GM12878 (cell line): ENCODE measurements at places on chromosomes 3 and 15.

DNA sequence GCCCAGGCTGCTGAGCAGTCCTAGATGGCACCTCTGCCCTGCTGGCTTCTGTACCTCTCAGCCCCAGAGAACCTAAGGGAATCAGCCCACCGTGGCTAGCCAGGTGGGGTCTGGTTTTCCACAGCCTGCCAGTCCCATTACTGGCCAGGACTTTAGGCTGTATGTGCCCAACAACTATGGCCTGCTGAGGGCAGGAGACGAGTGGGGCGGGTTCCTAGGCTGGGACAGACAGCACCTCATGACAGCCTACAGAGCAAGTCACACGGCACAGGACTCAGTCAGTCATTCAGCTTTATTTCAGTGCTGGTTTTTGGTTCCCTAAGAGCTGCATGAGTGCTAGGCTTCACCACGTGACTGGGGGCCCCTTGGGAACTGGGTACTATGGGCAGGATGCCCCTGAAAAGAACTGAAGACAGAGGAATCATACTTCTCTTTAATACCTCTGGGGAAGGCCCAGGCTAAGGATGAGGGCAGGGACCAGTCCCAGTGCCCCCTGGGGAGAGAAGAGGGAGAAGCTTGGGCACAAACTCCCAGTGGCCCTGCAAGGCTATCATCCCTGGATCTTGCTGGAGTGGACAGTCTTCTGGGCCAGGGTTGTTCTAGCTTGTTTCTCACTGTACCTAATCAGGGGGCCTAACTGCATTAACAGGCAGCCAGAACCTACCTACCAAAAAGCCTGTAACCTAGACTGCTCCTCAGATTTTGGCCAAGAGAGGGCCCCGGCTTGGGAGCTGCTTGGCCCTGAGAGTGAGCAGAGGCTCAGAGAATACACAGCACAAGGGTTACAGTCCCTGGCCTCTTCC is 14.8 kb downstream of the CLK3 start:
- H3K4me1 ChIP-seq: peaks cover 28% of the 10 kb centered on the region
- peaks cover 61% of the 10 kb centered on the region for H3K36me3 ChIP-seq
- H3K27me3 ChIP-seq: no peaks in the 10 kb centered on the region
- no peak for DNase-seq

- DNase-seq: no peak
- no peak overlapping the region for H3K4me3 ChIP-seq
- no peaks in the 10 kb centered on the region for H3K27me3 ChIP-seq
- H3K27ac ChIP-seq: no peak overlapping the region
Measured at GRCh38 chr15:91304210-91304609, 204.2 kb downstream of the SV2B start.

- H3K27ac ChIP-seq: no peak overlapping the region
- H3K27me3 ChIP-seq: no peaks in the 10 kb centered on the region
- H3K4me3 ChIP-seq: no peak overlapping the region
- no peaks in the 10 kb centered on the region for H3K36me3 ChIP-seq
Measured at GRCh38 chr3:60133269-60134162, 1083.7 kb upstream of the CFAP20DC start.

DNA sequence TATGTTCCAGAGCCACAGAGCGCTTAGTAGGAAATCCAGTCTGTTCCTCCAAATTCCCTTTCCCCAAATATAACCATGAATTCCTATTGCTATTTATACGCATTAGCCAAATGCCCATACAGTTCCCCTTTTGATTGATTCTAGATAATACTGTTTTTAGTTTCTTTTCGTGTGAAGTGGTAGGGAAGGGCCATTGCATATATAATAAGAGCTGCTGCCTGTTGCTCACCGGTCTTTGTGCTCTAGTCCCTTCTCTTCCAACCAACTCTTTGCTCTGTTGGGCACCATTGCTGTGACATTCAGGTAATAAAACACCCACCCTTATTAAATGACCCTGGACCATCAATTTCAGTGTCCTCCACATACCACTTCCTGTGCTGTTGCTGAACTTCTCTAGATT is 379.9 kb upstream of the KCNMB2 start:
- no peaks in the 10 kb centered on the region for H3K27me3 ChIP-seq
- DNase-seq: no peak
- no peaks in the 10 kb centered on the region for H3K36me3 ChIP-seq
- no peak overlapping the region for H3K27ac ChIP-seq
- H3K4me3 ChIP-seq: no peak overlapping the region

DNA sequence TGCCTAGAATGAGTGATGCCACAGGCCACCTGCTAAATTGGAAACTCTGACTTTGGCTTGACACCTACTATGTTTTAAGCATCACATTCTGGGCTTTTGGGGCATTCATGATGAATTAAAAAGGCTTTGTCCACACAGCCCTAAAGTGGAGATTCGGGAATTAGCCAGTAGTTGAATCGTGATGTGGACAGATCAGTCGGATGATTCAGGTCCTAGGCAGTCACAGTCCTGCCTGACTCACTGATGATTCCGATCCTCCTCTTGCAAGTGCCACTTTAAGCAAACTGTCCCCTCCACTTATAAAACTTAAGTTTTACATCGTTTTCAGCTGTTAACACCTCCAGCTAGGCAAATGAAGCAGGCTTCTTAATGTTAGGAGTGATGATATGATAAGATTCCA is 75.3 kb downstream of the SYNPR start:
- DNase-seq: no peak
- H3K27me3 ChIP-seq: no peaks in the 10 kb centered on the region
- no peak overlapping the region for H3K4me3 ChIP-seq
- no peak overlapping the region for H3K27ac ChIP-seq
- H3K4me1 ChIP-seq: no peaks in the 10 kb centered on the region

- H3K4me3 ChIP-seq: no peak overlapping the region
- DNase-seq: peak; percentile 32
- no peak overlapping the region for H3K27ac ChIP-seq
- no peaks in the 10 kb centered on the region for H3K36me3 ChIP-seq
Measured at GRCh38 chr15:47812470-47812999, 95.2 kb downstream of the SEMA6D start.

GRCh38 chr15:20358066-20358778 is 183.4 kb downstream of the GOLGA6L6 start:
- no peaks in the 10 kb centered on the region for H3K36me3 ChIP-seq
- no peak overlapping the region for H3K4me3 ChIP-seq
- no peaks in the 10 kb centered on the region for H3K27me3 ChIP-seq
- no peak overlapping the region for H3K27ac ChIP-seq

DNA sequence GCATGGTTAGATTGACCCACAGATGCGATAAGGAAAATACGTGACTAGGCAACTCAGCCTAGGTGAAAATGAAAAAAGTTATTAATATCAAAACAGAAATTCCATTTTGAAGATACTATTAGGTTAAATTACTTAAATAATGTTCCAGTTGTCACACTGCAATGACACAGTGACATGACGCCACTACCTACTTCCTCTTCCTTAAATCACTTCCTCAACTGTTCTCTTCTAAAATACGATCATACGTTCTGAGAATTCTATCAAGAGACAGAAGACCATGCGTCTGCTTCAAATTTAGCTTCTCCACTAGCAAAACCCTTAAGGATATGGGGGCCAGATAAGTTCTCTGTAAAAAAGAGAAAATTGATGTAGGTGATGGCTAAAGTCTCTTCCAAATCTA is 18.2 kb downstream of the CMTM6 start:
- H3K27ac ChIP-seq: no peak overlapping the region
- H3K4me1 ChIP-seq: no peaks in the 10 kb centered on the region
- H3K4me3 ChIP-seq: no peak overlapping the region
- no peaks in the 10 kb centered on the region for H3K36me3 ChIP-seq

- H3K4me3 ChIP-seq: no peak overlapping the region
- H3K36me3 ChIP-seq: no peaks in the 10 kb centered on the region
- no peaks in the 10 kb centered on the region for H3K4me1 ChIP-seq
- no peak overlapping the region for H3K27ac ChIP-seq
Measured at GRCh38 chr3:103919327-103919726, 1447.4 kb upstream of the ALCAM start.

- no peak for DNase-seq
- H3K4me3 ChIP-seq: no peak overlapping the region
- no peaks in the 10 kb centered on the region for H3K27me3 ChIP-seq
- no peaks in the 10 kb centered on the region for H3K36me3 ChIP-seq
- H3K4me1 ChIP-seq: peaks cover 5% of the 10 kb centered on the region; the same call in 1 of the 2 replicates
- no peak overlapping the region for H3K27ac ChIP-seq
Measured at GRCh38 chr15:38702178-38702912, 137.7 kb upstream of the RASGRP1 start.

GRCh38 chr3:23480329-23480714 is 277.2 kb downstream of the UBE2E2 start:
- H3K4me3 ChIP-seq: no peak overlapping the region
- H3K4me1 ChIP-seq: 0 out of 2 replicates have a peak, but pooled peaks cover 4% of the 10 kb centered on the region
- H3K36me3 ChIP-seq: no peaks in the 10 kb centered on the region; the same call in 1 of the 2 replicates
- no peak overlapping the region for H3K27ac ChIP-seq
- no peak for DNase-seq
- H3K27me3 ChIP-seq: no peaks in the 10 kb centered on the region

- H3K4me1 ChIP-seq: no peaks in the 10 kb centered on the region
- no peak for DNase-seq
- no peak overlapping the region for H3K27ac ChIP-seq
Measured at GRCh38 chr3:53150247-53151085, 10.5 kb upstream of the PRKCD start.

DNA sequence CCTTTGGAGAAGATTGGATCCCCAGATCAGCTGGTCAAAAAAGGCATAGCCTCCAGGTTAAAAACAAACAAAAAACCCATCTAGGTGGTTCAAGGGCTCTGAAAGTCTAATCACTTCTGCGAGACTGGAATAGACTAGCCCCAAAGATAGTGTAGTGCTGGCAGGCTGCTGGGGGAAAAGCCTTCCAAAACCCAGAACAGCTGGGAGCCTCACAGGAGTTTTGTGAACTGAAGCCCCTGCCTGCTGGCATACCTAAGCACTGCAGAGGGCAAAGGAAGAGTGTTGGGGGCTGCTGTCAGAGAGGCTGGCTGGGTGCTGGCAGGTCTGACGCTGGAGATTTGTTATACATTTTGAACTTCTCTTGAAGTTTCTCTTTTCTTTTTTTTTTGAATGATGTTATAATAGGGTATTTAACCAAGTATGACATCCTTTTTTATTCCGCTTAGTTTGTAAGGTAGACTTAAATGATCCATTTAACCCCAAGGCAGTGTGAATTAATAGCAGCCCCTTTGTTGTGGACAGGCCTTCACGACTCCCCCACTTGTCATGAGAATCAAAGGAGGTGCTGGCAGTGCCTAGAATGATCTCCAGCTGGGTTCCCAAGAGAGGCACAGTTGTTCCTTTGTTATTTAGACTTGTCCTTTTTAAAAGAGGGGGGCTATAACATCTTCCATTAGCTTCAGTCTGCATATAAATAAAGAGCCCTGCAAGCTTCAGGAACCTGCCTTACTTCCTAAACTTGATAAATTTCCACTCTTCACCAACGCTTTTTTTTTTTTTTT is 53.9 kb downstream of the CRTC3 start:
- no peak overlapping the region for H3K4me3 ChIP-seq
- H3K36me3 ChIP-seq: no peaks in the 10 kb centered on the region; the same call in 1 of the 2 replicates
- H3K4me1 ChIP-seq: peaks cover 5% of the 10 kb centered on the region; the same call in 1 of the 2 replicates
- no peak overlapping the region for H3K27ac ChIP-seq
- H3K27me3 ChIP-seq: no peaks in the 10 kb centered on the region

DNA sequence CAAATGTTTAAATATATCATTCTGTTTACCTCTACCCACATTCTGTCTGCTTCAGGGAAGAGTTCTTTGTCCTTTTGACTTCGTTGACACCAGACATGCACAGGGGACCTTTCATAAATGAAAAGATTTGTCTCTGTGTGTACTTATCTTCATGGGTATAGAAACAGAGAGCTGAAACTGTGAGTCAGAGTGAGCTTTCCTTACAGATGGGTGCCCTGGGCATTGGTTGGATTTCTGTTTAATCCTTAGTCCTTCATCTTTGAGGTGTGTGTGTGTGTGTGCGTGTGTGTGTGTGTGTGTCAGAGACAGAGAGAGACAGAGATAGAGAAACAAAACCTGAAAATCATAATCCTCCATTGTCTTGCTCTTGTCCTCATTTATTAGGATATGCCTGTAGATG is 517.4 kb downstream of the TUSC7 start:
- H3K27ac ChIP-seq: no peak overlapping the region
- H3K4me3 ChIP-seq: no peak overlapping the region
- H3K4me1 ChIP-seq: no peaks in the 10 kb centered on the region
- no peaks in the 10 kb centered on the region; the same call in 1 of the 2 replicates for H3K27me3 ChIP-seq
- no peaks in the 10 kb centered on the region for H3K36me3 ChIP-seq
- DNase-seq: no peak

GRCh38 chr3:120839120-120839519 is 68.9 kb upstream of the STXBP5L start:
- no peaks in the 10 kb centered on the region for H3K36me3 ChIP-seq
- H3K4me1 ChIP-seq: no peaks in the 10 kb centered on the region
- no peak overlapping the region for H3K4me3 ChIP-seq
- no peaks in the 10 kb centered on the region for H3K27me3 ChIP-seq
- DNase-seq: no peak

DNA sequence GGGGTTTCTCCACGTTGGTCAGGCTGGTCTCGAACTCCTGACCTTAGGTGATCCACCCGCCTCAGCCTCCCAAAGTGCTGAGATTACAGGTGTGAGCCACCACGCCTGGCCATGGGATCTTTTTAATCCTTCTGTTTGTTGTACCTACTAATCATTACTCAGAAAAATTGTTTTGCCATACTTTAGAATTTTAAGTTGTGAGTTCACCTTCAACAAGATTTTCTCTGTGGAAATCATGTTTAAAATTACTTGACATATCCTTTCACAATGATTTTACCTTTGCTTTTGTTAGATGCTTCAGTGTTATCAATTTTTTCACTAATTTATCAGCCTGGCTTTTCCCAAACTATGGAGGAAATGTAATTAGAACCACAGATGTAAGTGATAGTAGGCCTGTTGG is 11.6 kb upstream of the MECOM start:
- no peaks in the 10 kb centered on the region for H3K27me3 ChIP-seq
- H3K4me3 ChIP-seq: no peak overlapping the region
- H3K27ac ChIP-seq: no peak overlapping the region
- no peaks in the 10 kb centered on the region for H3K4me1 ChIP-seq

DNA sequence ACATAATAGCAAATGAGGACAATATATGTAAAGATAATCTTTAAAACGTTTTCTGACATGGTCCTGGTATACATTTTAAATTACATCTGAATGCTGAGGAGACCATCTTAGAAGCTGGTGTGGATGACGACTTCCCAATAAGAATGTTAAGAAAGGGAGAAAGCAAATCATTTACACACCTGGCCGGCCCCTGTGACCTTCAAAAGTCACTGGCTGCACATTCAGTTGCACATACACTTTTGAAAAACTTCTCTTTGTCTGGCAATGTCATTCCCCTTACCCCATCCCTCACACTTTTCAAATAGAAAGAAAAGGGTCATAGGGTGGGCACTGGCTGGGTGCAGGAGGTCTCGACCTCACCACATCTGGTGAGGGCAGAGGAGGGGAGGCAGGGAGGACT is 391.0 kb downstream of the MECOM start:
- H3K36me3 ChIP-seq: no peaks in the 10 kb centered on the region
- no peaks in the 10 kb centered on the region for H3K4me1 ChIP-seq
- DNase-seq: no peak
- H3K27ac ChIP-seq: no peak overlapping the region
- H3K27me3 ChIP-seq: no peaks in the 10 kb centered on the region
- H3K4me3 ChIP-seq: no peak overlapping the region

GRCh38 chr3:171797873-171798272 is 12.4 kb downstream of the PLD1 start:
- peak overlapping the region; percentile 50 for H3K27ac ChIP-seq
- H3K27me3 ChIP-seq: no peaks in the 10 kb centered on the region
- DNase-seq: no peak
- H3K4me1 ChIP-seq: peaks cover 8% of the 10 kb centered on the region; the same call in 1 of the 2 replicates
- no peaks in the 10 kb centered on the region for H3K36me3 ChIP-seq

GRCh38 chr3:122014741-122015140 is 7.3 kb downstream of the ILDR1 start:
- H3K27me3 ChIP-seq: no peaks in the 10 kb centered on the region
- no peaks in the 10 kb centered on the region; the same call in none of the 2 replicates for H3K36me3 ChIP-seq
- peaks cover 72% of the 10 kb centered on the region for H3K4me1 ChIP-seq
- peak overlapping the region; percentile 18; the same call in 1 of the 2 replicates for H3K4me3 ChIP-seq
- peak overlapping the region; percentile 60 for H3K27ac ChIP-seq
- peak; percentile 91 for DNase-seq
